ENCODE measurements at places on chromosomes 4 and X.

DNA sequence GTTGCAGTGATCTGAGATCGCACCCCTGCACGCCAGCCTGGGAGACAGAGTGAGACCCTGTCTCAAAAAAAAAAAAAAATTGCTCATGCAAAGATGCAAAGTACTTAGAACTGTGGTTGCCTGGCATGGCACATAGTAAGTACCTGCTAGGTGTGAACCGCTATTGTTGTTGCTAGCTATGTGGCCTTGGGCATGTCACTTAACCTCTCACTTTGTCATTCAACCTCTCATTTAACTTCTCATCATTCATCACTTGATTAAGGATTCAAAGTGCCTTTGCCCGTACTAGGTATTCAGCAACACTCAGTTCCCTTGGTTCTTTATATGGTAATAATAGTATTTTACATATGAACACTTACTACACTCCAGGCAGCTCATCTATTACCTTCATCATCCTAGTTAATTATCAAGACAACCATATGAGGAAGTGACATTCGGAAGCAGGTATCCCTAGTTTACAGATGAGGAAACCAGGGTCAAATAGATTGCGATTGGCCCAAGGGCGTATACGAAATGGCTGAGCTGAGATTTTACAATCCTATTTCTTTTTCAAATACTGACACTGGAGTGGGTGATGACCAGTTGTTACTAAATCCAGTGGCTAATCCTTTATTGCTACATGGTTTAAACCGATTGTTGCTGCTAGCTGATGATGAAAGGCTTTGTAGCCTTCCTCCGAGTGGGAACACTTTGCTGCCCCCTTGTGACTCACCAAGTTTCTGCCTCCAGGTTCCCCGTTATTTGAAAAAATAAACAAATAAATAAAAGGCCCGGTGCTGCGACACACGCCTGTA is 28.8 kb upstream of the SOWAHD start:
- DNase-seq: peak; percentile 59

DNA sequence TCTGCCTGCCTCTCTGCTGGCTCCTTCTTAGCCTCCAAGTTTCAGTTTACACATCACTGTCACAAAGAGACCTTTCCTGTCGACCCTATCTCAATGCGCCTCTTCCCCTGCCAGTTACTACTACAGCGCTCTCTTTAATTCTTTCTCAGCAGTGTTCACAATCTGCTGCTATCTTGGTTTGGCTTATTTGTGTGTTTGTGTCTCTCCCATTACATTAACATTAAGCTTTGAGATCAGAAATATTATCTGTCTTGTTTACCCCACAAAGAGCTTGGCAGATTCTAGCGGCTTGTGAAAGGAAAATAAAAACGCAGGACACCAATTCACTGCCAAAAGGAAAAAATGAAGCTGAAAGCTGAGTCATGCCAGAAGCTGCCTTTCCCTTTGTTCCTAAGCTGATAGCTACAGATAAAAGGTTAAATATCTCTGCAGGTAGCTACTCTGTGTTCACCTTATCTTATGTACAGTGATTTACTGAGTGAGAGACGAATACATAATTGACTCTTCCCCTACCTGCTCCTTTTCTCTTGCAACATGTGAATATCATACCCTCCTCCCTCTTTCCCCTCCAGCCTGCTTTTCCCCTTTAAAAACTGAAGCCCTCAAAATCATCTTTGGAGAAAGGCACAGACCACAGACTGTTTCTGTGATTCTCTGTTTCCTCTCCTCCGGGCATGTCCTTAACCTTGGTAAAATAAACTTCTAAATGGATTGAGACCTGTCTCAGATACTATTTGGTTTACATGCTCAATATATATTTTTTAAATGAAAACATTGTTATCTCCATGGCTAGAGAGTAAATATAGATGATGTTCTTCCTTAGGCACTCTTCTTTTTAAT is 19.3 kb upstream of the SLC9A7 start:
- no peak for DNase-seq

GRCh38 chr4:8874896-8875680 is 3.4 kb upstream of the HMX1 start:
- no peak for DNase-seq

DNA sequence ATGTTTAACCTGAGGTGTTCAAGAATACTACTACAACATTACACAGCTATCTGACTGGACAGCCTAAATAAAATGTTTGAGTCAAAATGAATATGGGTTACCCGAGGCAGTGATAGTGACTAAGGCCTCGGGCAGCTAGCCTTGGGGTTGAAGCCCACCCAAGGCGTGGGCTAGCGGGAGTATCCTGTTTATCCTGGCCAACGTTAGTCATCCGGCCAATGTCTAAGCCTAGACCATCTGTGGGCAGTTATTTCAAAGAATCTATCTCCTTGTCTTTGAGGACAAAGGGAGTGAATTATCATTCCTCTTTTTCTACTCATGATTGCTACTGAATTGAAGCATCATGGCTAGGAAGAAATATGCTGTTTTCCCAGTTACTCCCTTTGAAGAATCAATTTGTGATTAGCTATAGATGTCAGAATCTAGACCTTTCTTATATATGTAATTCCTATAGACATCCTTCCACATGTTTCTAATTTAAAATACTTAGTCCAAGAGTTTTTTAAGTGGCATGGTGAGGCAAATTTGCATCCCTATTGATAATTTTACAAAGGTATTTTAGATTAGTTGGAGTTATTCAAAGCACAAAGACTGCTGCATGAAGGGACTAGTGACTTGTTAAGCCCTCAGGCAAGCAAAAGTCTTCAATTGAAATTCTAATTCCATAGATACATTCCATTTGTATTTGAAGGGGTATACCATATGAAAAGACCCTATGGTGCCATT is 6.0 kb upstream of the PDGFC start:
- no peak for DNase-seq
